Stimulated activated naive CD8-positive, alpha-beta T cell treated with anti-CD3 and anti-CD28 coated beads, Interleukin-15, amount 100 ng/mL, for 72 hours (primary cell): ENCODE measurements at places on chromosomes 2 and 18.

DNA sequence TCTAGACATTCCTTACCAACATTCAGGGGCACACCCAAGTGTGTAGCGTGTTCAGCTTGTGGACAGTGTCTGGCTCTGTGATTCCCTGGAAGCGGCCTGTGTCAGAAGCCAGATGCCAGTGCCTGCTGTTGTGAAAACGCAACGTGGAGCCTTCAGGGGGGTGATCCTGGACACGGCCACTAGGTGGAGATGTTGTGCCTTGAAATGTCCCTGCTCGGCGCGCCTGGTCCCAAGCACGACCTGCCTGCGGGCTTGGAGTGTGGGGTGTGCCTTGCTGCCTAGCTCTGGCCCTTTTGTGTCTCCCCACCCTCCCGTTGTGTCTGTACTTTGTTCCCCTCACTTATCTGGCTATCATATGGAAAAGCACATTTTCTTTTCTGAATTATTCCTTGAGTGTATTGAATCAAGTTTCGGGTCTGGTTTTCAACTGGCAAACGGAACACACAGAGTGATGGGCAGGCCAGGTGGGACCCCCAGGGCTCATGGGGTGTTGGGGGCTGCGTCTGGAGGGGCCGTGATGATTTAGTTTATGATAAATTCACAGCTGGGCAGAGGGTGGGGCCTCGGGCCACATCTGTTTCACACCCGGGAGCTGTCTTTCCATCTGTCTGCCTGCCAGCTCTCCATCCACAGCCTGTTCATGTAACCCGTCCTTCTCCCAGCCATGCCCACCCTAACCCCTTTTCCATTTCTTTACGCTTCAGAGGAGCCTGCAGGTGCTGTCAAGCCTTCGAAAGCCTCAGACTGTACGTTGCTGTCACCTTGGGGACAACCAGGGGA is 95.5 kb downstream of the DYSF start:
- peak; percentile 60 for DNase-seq

DNA sequence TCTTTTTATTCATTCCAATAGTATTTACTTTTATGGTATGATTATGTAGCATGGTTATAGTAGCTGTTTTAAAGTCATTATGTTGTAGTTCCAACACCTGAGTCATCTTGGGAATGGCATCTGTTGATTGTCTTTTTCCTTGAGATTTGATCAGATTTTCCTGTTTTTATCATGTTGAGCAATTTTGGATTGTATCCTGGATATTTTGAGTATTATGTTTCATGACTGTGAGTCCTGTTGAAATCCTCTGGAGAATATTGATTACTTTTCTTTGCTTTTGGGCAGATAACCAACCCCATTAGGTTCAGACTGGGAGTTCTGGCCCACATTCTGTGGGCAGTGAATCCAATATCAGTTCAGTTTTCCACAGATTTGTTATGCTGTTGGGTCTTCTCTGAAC is 163.2 kb upstream of the SPRED2 start:
- no peak for DNase-seq

DNA sequence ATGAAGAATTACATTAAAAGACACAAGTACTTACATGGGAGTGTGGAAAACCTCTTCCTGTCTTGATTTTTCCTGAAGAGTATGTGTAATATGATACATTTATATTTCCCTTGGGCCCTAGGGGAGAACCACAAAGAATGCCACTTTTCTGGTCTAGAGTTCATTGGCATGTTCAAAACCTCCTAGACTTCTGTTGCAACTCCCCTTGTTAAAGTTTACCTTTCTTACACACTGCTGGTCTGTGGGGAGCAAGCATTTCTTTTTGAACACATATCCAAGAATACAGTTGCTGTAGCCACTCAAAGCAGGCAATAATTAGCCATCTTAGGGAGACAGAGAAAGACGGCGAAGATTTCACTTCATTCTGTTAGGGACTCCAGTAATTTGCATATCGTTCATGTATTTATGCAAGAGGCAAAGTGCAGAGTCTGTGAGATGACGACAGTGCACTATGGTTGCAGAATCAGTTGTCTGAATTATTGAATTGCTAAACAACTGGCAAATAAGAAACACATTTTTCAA is 103.5 kb downstream of the NOL4 start:
- DNase-seq: no peak

- no peak for DNase-seq
Observed at GRCh38 chr2:217353591-217353990, 493.7 kb upstream of the TNP1 start.
